ENCODE measurements at places on chromosomes 16 and 17.

GRCh38 chr16:17921357-17921978 is 415.1 kb downstream of the NPIPA8 start:
- peak; percentile 23 for DNase-seq

DNA sequence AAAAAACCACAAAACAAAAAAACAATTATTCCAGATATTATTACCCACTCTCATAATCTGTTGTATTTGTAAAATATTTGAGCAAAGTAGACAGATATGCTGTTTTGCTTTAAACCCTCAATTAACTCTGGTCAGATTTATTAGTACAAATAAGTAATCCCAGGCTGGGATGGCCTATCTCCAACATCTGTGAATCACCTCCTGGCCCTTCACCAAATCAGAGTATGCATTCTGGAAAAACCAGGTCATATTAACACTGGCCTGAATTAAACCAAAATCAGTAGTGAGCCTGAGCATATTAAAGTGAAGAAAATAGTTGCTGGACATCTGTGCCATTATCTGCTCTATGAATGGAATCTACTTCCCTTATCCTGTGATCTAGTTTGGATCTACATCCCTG is 41.0 kb downstream of the STAT3 start:
- peak; percentile 59 for DNase-seq

DNA sequence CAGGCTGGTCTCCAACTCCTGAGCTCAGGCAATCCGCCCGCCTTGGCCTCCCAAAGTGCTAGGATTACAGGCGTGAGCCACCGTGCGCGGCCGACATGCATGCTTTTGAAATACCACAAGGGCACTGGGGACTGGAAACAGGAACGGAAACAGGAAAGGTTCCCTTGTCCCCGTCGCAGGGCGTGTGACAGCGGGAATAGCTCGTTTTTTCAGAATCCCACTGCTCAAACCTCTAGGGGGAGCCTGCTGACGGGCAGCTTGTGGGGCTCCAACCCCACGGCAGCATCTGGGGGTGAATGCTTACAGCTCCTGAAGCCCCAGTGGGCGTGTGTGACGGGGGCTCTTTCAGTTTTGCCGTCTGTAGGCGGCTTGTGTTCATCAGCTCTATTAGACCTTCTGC is 18.8 kb upstream of the ASGR2 start:
- DNase-seq = no peak

- no peak for DNase-seq
Observed at GRCh38 chr17:20987511-20987910, 55.3 kb downstream of the USP22 start.

DNA sequence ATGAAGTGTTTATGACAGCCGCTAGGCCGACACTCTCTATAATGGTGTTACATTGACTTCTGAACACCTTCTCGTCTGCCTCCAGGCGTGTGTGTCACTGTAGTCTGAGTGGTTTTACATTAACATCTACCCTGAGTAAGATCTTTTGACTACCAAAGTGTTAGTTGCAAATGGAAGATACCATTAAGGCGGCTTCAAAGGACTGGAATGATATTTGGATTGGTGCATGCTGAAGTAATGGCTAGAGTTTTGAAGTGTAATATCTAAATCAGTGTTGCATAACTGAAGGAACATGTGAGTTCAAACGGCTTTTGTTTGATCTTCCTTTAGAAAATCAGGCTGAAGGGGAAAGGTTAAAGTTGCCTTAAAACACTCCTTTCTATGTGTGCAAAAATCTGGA is 52.2 kb downstream of the BCAS3 start:
- no peak for DNase-seq

- DNase-seq = no peak
Observed at GRCh38 chr17:8959312-8959918, 6.1 kb downstream of the PIK3R5 start.

- DNase-seq = peak; percentile 90
Observed at GRCh38 chr17:77392376-77393273, 251.9 kb downstream of the SEC14L1 start.

GRCh38 chr16:12090151-12090530 is 113.6 kb downstream of the SNX29 start:
- DNase-seq = no peak

- no peak for DNase-seq
Observed at GRCh38 chr16:21685034-21685455, 21.3 kb downstream of the OTOA start.

- no peak for DNase-seq
Observed at GRCh38 chr16:87100306-87101058, 216.7 kb downstream of the C16orf95 start.

DNA sequence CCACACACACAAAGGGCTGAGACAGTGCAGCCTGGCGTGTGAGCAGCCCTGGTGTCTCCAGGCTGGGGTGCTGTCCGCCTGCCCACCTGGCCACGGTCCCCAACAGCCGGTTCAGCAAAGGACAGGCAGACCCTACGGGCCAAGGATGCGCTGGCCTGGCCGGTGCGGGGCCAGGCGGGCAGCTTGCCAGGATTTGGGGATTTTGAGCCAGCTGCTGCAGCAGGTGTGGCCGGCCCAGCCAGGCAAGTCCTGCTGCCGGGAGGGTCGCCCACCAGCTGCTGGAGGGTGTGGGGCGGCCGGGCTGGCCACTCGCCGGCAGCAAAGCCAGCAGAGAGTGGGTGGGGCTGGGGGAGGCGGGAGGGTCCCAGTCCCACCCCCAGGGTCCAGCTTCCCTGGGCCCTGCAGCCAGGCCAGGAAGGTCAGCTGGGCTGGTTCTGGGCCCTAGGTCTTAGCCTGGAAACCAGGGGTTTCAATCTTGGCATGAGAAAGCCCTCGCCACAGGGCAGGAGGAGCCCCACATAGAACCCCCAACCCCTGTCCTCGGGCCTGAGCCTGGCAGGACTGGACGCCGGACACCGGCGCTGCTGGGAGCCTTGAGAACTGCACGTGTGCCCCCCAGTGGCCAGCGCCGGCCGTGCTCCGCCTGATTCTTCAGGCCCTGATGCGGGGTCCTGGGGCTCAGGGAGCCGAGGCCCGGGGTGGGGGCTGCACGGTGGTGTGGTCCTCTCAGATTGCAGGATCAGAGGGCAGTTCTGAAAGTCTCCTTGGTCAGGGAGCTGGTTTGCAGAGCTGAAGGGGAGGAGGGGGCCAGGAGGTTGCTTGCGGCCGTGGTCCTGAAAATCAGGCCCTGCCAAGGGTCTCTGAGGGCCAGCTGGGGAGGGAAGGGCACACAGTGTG is 17.6 kb upstream of the SSTR5 start:
- peak; percentile 56 for DNase-seq

GRCh38 chr16:27980919-27981700 is 82.4 kb downstream of the GSG1L start:
- DNase-seq = no peak

DNA sequence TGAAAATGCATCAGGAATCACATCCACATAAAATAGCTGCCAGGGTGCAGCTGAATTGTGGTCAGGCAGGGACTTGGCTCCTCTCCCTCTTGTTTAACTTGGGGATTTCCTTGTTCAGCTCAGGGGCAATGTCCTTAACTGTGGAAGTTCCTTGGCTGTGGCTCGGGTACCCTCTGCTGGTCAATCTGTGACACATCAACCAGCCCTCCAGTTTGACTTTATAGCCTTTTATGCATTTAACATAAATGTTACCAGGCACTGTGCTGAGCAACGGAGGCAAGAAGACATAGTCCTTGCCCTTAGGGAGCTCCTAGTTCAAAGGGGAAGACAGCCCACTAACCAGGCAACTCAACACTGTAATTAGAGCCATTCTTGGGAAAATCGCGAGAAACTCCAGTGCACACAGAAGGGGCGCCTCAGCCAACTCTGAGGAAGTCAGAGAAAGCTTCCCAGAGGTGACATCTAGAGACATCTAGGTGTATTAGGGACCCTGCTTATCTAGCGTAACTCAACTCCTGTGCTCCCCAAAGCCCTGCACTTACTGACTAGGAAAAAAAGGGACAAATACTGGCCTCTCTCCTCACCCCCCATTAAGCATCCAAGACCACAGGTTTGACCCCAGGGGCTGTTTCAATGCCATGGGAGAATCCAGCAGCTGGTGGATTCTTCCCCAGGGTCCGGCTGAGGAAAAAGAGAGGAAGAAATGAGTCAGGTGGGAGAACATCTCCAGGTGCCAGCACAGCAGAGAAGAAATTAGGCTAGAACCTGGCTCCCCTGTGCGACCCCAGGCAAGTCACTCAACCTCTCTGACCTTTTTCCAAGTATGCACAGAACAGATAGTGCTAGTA is 17.3 kb upstream of the EEF2K start:
- peak; percentile 78 for DNase-seq

- DNase-seq = no peak
Observed at GRCh38 chr17:20045476-20045875, 36.3 kb downstream of the SPECC1 start.

GRCh38 chr17:17117923-17118322 is 75.7 kb downstream of the MPRIP start:
- DNase-seq = no peak
